Kidney (tissue), 22 donors: ENCODE measurements at places on chromosomes 7 and 10. TPM values are rescaled to one million over a fixed set of nuclear protein-coding genes. Genes with fewer than 3 reads are reported as not detected.

DNA sequence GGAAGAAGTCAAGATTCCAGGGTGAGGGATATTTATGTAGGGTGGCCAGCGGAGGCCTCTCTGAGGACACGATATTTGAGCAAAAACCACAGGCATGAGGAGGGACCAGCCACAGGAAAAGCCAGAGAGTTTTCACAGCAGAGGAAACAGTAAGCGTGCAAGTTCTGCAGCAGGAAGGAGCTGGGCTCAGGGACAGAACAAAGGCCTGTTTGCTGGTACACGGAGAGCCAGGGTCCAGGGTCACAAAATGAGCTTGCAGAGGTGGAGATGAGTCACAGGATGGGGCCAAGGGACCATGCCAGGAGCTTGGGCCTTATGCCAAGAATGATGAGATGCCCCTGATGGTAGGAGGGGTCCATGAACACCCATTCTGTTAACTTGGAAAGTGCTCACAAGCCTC, 283.5 kb downstream of the PLXNA4 start:
- no peak overlapping the region for H3K27ac ChIP-seq
- no peak overlapping the region for H3K4me3 ChIP-seq
- no peaks in the 10 kb centered on the region for H3K27me3 ChIP-seq
- no peak for DNase-seq
- H3K4me1 ChIP-seq: no peaks in the 10 kb centered on the region

- no peaks in the 10 kb centered on the region for H3K27me3 ChIP-seq
- H3K4me1 ChIP-seq: no peaks in the 10 kb centered on the region
- H3K27ac ChIP-seq: no peak overlapping the region
- no peak for DNase-seq
- H3K4me3 ChIP-seq: no peak overlapping the region
Measured at GRCh38 chr7:33959676-33960075, 54.3 kb downstream of the BMPER start.

SNX10 gene
- total RNA-seq: 72.0 TPM

TMEM130 gene
- 5.0 TPM for total RNA-seq

CLDN3 gene
- total RNA-seq: 180 TPM

DNA sequence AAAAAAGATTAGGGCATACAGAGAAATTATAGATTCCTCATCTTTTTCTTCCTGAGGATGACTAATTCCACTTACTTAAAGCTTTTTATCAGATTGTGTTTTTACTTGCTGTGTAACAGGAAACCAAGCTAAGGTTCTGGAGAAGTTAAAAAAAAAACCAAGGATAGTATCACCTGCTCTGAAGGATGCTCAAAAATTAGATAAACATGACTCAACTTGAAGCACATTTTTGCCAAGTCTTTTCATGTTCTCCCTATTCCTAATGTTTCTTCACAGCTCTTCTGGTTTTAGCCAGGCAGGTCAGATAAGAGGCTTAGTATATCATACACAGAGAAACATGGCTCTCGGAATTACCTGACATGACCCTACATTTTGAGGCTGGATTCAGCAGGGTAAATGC, 90.3 kb downstream of the CPEB3 start:
- peaks cover 5% of the 10 kb centered on the region for H3K4me1 ChIP-seq
- no peak overlapping the region for H3K27ac ChIP-seq
- H3K36me3 ChIP-seq: no peaks in the 10 kb centered on the region
- no peak overlapping the region for H3K4me3 ChIP-seq
- H3K27me3 ChIP-seq: no peaks in the 10 kb centered on the region

ASB10 gene
- not detected for total RNA-seq

- no peak overlapping the region for H3K27ac ChIP-seq
- DNase-seq: no peak
- no peaks in the 10 kb centered on the region for H3K36me3 ChIP-seq
- H3K4me3 ChIP-seq: no peak overlapping the region
- no peaks in the 10 kb centered on the region for H3K4me1 ChIP-seq
Measured at GRCh38 chr10:126179637-126180036, 208.6 kb downstream of the ADAM12 start.

XRCC2 gene
- total RNA-seq: 0.44 TPM

SFXN4 gene
- 21.9 TPM for total RNA-seq

GRCh38 chr10:118629211-118629610, 33.8 kb upstream of the PRLHR start:
- H3K27ac ChIP-seq: no peak overlapping the region
- no peak for DNase-seq
- no peaks in the 10 kb centered on the region for H3K36me3 ChIP-seq
- no peak overlapping the region for H3K4me3 ChIP-seq
- no peaks in the 10 kb centered on the region for H3K27me3 ChIP-seq

DNA sequence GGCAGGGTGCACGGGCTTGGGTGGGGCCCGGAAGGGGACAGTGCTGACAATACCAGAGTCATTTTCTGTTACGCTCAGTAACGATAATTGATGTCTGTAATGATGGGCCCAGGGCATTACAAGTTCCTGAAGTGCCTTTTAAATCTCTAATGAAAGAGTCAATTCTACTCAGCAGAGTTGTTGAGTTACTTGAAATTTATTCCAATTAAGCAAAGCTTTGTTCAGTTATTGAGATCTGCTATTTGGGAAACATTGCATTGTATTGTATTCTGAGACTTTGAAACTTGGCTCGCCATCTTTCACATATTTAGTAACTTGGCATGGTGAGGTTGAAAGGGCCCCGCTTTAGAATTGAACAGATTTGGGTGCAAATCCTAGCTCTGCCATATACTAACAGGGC, 34.7 kb downstream of the MINDY4 start:
- H3K4me3 ChIP-seq: no peak overlapping the region
- no peak overlapping the region for H3K27ac ChIP-seq
- H3K36me3 ChIP-seq: no peaks in the 10 kb centered on the region
- no peaks in the 10 kb centered on the region for H3K27me3 ChIP-seq
- DNase-seq: no peak

DNA sequence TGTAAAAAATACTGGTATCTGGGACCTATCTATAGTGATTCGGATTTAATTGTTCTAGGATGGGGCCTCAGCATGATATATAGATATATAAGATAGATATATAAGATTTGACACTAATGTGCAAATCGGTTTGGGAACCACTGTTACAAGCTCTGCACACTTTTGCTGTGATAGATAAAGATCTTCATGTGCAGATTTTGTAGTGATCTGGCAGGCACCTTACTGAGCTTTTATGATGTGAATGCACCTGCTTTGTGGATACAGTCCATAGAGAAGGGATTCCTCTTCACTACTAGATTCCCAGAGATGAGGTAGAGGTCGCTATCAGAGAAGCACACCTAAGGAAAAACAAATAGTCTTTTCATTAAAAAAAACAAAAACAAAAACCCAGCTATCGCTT, 33.3 kb upstream of the PCGF5 start:
- H3K4me1 ChIP-seq: no peaks in the 10 kb centered on the region
- no peak for DNase-seq
- H3K4me3 ChIP-seq: no peak overlapping the region
- no peak overlapping the region for H3K27ac ChIP-seq
- H3K36me3 ChIP-seq: no peaks in the 10 kb centered on the region

VPS50 gene
- total RNA-seq: 33.8 TPM

GRCh38 chr10:11005725-11006427, 11.8 kb upstream of the CELF2 start:
- no peaks in the 10 kb centered on the region for H3K36me3 ChIP-seq
- H3K4me1 ChIP-seq: no peaks in the 10 kb centered on the region
- no peak overlapping the region for H3K27ac ChIP-seq
- H3K4me3 ChIP-seq: no peak overlapping the region
- H3K27me3 ChIP-seq: no peaks in the 10 kb centered on the region
- no peak for DNase-seq

MYH16 gene
- not detected for total RNA-seq

DNA sequence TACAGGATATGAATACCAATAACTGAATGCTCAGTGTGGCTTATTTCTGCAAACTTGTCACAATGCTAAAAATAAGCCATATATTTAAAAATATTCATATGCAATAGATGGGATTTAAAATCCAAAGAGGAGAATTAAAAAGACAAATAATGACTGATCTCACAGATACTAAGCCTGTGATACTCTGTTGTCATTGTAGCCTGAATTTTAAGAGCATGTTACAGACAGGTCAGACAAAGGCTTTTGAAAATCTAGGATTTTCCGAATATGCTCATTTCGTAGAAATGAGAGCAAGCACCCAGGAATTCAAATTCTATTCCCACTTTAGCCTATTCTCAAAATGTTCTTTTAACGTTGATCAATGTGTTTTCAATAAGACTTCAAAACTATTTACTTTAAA, 269.7 kb downstream of the PCDH15 start:
- H3K4me1 ChIP-seq: no peaks in the 10 kb centered on the region
- no peak for DNase-seq
- no peaks in the 10 kb centered on the region for H3K36me3 ChIP-seq
- H3K27ac ChIP-seq: no peak overlapping the region
- no peaks in the 10 kb centered on the region for H3K27me3 ChIP-seq

OR13A1 gene
- not detected for total RNA-seq

- no peaks in the 10 kb centered on the region for H3K4me1 ChIP-seq
- H3K27ac ChIP-seq: no peak overlapping the region
Measured at GRCh38 chr10:70477661-70478162, 855 bp upstream of the PALD1 start.

DNA sequence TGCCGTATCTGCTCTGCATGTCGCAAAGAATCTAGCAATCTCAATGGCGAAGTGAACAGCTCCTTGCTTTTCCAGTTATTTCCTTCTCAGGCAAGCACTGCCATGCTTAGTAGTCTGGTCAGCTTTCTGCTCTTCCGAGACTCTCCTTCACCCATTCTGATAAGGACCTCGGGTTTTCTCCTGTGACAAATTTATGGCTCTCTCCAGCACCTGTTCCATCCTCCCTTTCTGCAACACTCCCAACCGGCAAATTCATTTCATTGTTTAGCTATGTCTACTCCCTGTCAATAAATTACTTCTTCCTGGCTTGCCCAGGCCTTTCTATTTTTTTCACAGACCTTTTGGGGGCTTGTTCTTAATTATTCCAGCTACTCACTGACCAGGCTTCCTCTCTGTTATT, 252.6 kb downstream of the SORCS3 start:
- no peaks in the 10 kb centered on the region for H3K4me1 ChIP-seq
- H3K27ac ChIP-seq: no peak overlapping the region
- no peaks in the 10 kb centered on the region for H3K36me3 ChIP-seq
- DNase-seq: no peak

MMP21 gene
- total RNA-seq: 0.13 TPM

JAKMIP3 gene
- total RNA-seq: 0.16 TPM

- H3K36me3 ChIP-seq: no peaks in the 10 kb centered on the region
- H3K27ac ChIP-seq: no peak overlapping the region
- H3K27me3 ChIP-seq: no peaks in the 10 kb centered on the region
- no peaks in the 10 kb centered on the region for H3K4me1 ChIP-seq
Measured at GRCh38 chr10:12489357-12489756, 140.0 kb downstream of the CAMK1D start.

DNA sequence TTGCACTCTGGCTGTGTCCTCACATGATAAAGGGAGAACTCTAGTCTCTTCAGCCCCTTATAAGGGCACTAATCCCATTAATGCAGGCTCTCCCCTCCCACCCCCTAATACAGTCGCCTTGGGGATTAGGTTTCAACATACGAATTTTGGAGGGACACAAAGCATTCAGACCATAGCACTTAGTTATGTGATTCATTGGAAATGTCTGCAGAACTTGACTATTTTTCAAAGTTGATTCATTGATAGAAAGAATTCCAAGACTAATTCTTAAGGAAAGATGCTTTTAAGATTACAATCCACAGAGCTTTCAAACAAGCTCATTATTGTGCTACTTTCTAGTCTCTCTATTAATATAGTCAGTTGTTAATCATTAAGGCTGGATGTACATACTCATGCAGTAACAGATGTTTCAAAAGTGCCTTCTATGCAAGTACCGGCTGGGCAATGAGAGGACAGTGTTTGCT, 85.3 kb upstream of the RPA3 start:
- no peaks in the 10 kb centered on the region for H3K27me3 ChIP-seq
- DNase-seq: no peak
- H3K4me1 ChIP-seq: no peaks in the 10 kb centered on the region
- no peak overlapping the region for H3K27ac ChIP-seq
- no peaks in the 10 kb centered on the region for H3K36me3 ChIP-seq

DNA sequence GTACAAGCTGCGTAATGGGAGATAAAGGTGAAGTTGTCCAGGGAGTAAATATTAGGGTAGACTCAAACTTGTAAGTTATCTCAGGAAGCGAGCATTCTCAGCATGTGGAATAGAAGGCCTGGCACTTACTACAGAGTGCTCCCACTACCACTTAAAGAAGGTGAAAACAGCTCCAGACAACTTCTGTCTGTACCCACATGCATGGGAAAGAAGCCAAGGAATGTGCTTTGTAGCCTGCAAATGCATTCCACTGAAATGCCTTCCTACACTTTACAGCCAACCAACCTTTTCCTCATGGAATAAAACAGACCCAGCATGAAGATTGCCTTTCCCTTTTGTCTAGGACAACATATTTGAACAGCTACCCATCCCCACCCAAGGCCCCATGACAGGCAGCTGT, 45.4 kb upstream of the NPSR1 start:
- H3K36me3 ChIP-seq: no peaks in the 10 kb centered on the region
- no peak overlapping the region for H3K27ac ChIP-seq
- H3K4me3 ChIP-seq: no peak overlapping the region
- H3K4me1 ChIP-seq: no peaks in the 10 kb centered on the region

- H3K36me3 ChIP-seq: no peaks in the 10 kb centered on the region
- DNase-seq: no peak
- H3K4me1 ChIP-seq: no peaks in the 10 kb centered on the region
Measured at GRCh38 chr10:17109475-17110207, 20.0 kb downstream of the CUBN start.

MEIG1 gene
- not detected for total RNA-seq

- H3K27ac ChIP-seq: peak overlapping the region; percentile 93
- H3K36me3 ChIP-seq: no peaks in the 10 kb centered on the region
- peak; percentile 71 for DNase-seq
- peak overlapping the region; percentile 82 for H3K4me3 ChIP-seq
- no peaks in the 10 kb centered on the region for H3K27me3 ChIP-seq
- H3K4me1 ChIP-seq: no peaks in the 10 kb centered on the region
Measured at GRCh38 chr10:35089611-35090161, 455 bp downstream of the CUL2 start.

DNA sequence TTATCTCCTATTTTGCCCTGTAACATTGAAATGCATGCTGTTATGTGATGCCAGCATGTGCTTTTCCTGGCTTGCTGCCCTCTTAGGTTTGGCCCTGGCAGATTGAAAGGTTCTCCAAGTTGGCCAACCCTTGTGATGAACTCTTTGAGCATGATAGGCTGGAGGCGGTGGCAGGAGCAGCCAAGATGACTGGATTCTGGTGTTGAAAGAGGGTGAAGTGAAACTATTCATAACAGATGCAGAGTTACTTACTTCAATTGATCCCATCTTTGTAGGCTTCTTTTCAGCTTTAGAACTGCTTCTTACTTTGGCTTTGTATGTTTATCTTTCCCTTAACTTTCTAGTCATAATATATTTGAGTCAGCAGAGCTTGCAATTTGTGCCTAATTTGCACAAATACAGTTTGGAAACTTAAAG, 57.6 kb downstream of the BICC1 start:
- H3K4me3 ChIP-seq: no peak overlapping the region
- DNase-seq: no peak
- H3K4me1 ChIP-seq: peaks cover 21% of the 10 kb centered on the region
- no peaks in the 10 kb centered on the region for H3K27me3 ChIP-seq

GRCh38 chr7:15628876-15629275, 57.6 kb downstream of the MEOX2 start:
- H3K4me3 ChIP-seq: no peak overlapping the region
- H3K4me1 ChIP-seq: no peaks in the 10 kb centered on the region
- no peaks in the 10 kb centered on the region for H3K27me3 ChIP-seq
- DNase-seq: no peak

GJD4 gene
- not detected for total RNA-seq

TMEM273 gene
- total RNA-seq: 16.8 TPM

- H3K36me3 ChIP-seq: no peaks in the 10 kb centered on the region
- H3K4me1 ChIP-seq: no peaks in the 10 kb centered on the region
- no peak for DNase-seq
- no peak overlapping the region for H3K27ac ChIP-seq
- no peaks in the 10 kb centered on the region for H3K27me3 ChIP-seq
Measured at GRCh38 chr7:17732083-17732482, 208.2 kb downstream of the SNX13 start.
